ENCODE measurements at places on chromosomes 5 and 9.

- no peak for DNase-seq
These were observed 499.7 kb downstream of the SLCO4C1 start for GRCh38 chr5:101796427-101796826.

- no peak for DNase-seq
These were observed 79.8 kb upstream of the SPATA31D4 start for GRCh38 chr9:81848472-81848871.

DNA sequence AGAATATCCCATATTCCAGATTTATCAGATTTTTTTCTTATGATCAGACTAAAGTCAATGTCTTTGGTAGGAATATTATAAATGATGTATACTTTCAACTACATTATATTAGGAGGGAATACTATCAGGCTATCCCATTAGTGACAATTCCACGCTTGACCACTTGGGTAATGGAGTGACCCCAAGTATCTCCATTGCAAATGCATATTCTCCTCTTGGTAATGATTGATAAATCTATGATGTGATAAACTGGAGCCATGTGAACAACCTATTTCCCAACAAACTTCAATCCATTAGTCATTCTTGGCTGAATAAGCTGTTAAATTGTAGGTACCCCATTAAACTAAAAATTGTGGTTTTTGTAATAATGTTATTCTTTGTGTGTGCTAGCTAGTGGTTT lies 12.2 kb upstream of the MPDZ start:
- no peak for DNase-seq

GRCh38 chr5:178931846-178932760 lies 8.9 kb upstream of the ZNF454 start:
- no peak for DNase-seq

DNA sequence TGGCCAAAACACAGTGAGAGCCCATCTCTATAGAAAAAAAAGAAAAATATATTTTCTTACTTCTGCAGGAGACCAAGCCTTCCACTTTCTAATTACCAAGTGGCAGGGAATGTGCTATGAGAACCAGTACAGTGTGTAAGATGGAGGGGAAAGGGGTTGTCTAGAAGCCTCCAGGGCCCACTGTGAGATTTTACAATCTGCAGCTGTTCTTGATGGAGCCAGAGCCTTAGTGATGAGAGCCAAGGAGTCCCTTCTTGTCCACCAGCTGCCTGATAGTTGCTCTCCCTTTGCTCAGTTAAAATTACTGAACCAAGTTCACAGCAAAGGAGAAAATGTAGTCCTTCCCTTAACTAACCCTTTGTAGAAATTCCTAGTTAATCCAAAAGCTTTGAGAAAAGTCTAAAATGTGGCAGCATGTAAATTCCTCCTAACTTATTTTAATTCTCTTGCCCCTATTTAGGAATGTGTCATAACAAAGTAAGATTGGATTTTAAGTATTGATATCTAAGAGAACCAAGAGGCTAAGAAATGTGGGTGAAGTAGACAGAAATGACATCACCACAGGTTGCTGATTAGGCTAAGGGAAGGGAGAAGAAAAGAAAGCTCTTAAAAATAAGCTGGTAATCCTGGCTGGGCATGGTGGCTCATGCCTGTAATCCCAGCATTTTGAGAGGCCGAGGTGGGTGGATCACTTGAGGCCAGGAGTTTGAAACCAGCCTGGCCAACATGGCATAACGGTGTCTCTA lies 19.3 kb downstream of the SRP19 start:
- DNase-seq: no peak

- DNase-seq: no peak
These were observed 185.8 kb downstream of the CARTPT start for GRCh38 chr5:71904852-71905251.

DNA sequence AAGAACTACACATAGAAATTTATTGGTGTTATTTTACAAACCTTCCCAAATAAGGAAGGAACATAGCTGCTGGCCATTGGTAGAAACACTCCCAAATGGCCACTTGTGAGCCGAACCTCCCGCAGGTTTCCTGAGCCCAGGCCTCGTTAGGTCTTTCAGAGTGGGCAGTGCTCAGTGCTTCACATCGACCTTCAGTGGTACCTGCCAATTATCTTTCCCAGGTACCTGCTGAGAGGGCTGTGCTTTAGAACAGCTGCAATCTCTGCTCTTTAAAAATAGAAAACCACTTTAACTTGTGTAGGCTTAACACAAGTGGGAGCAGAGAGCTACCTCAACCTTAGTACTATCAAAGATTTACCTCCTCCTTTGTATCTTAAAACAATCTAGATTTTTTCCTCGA lies 334.1 kb downstream of the RFX3 start:
- no peak for DNase-seq

DNA sequence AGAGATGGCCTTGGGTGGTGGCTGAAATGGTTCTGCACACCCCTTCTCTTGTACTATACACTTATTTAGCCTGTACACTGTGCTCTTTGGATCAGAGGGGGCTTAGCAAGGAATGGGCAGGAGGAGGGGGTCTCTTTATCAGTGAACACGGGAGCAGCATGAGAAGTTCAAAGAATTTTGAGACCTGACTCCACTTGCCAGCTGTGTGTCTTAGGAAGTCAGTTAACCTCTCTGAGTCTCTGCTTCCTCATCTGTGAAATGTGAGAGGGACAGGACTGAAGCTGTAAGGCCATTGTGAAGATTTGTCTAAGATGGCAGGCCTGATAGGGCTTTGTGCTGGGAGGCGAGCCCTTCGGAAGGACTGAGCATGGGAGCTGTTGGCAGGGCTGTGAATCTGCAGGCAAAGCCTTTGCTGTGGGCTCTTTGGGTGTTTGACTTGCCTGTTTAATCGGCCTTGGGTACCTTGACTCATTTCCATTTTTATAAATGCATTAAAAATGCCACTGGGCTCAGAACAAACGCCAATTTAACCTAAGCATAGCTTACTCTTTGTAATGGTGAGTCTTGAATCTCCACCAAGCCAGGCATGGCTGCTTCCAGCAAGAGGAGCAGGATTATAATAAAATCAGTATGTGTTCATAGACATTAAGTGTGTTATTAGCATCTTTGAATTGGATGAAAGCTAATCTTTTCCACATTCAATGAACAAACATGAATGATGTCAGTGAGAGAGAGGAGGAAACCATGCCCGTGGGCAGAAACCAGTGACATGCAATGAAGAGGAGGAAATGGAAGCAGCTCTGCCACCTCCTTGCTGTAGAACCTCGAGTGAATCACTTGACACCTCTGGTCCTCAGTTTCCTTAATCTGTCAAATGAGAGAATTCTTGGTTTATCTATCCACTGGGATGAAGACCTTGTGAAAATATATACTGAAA lies 89.4 kb downstream of the MACROH2A1 start:
- no peak for DNase-seq

DNA sequence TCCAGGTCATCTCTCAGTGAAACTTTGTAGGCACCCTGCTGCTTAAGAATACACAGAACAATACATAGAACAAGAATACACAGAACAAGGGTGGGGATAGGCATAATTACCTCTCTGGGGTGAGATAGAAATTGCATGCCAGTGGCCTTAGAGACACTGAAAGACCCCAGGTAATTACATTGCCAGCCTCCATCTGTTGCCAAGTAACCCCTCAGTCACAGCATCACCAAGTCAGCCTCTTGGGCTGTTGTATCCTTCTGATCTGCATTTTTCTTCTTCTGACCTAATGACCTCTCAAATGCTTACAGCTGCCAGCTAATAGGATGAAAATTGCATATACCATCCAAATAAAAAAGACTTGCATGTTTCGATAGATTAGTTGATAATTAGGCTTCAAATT lies 167.7 kb downstream of the GRIA1 start:
- no peak for DNase-seq

DNA sequence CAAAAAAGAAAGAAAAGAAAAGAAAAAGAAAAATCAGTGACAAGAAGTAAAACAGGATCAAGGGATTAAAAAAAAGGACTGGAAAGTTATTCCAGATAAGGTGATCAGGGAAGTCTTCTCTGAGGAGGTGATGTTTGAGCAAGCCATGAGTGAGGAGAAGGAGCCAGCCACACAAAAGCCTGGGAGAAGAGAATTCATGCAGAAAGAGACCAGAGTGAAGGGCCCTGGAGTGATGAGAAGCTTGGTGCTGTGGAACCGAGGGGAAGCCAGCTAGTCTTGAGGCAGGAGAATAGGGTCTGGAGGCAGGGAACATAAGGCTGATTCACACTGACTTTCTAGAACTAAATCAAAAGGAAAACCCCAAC lies 4.0 kb upstream of the EXOSC2 start:
- DNase-seq: no peak

- no peak for DNase-seq
These were observed 102.9 kb downstream of the BOD1 start for GRCh38 chr5:173513521-173513991.

- DNase-seq: no peak
These were observed 292.7 kb downstream of the CWC27 start for GRCh38 chr5:65061250-65061973.

GRCh38 chr9:136910197-136910900 lies 24.0 kb downstream of the TRAF2 start:
- no peak for DNase-seq

DNA sequence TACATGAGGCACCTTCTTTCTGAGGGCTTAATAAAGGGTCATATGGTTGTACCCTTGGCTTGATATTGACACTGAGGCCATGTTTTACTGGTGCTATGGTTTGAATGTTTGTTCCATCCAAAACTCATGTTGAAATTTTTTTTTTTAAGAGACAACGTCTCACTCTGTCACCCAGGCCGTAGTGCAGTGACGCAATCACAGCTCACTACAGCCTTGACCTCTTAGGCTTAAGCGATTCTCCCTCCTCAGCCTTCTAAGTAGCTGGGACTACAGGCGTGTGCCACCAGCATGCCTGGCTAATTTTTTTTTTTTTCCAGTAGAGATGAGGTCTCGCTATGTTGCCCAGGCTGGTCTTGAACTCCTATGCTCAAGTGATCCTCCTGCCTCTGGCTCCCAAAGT lies 20.9 kb downstream of the FAM151B start:
- no peak for DNase-seq

DNA sequence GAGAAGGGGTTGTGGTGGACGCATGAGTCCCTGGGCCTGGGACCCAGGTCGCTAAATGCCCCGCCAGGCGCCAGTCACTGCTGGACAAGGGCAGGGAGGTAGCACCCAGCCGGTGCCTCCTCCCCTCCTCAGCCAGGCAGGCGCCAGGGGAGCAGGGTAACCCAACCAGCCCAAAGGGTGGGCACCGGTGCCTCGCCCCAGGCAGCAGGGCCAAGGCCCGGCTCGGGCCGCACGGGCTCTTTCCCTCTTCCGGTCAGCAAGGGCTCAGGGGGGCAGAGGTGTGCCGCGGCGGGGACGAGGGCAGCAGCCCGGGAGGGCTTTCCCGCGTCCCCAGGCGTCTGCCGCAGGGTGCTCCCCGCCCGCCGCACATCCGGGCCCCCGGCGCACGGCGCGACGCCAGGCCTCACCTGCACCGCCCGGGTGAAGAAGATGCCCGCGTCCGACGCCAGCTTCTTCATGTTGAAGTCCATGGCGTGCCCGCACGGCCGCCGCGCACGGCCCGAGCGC lies 393 bp downstream of the SH3GLB2 start:
- DNase-seq: peak; percentile 67

DNA sequence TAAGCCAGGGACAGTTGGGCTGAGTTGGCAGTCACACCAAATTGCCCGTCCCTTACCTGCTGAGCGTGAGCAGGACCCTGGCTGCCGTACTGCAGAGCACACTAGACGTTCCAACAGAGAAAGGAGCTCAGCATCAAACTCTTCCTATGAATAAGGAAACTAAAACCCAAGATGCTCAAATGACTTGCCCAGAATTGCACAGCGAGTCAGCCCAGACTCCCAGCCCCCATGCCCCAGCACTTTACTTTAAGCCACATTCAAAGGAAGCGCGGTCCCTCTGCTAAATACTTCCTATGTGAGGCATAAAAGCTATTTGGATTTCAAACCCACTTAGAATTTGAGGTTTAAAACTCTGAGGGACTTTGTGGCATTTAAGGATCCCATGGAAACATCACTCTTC lies 23.9 kb downstream of the PAX5 start:
- DNase-seq: no peak

GRCh38 chr5:138271281-138271680 lies 3.1 kb downstream of the GFRA3 start:
- DNase-seq: no peak

GRCh38 chr5:107218457-107219193 lies 452.1 kb downstream of the EFNA5 start:
- DNase-seq: no peak

Data from GM19239 (cell line).